ENCODE measurements at places on chromosomes 7 and 10. TPM values are rescaled to one million over a fixed set of nuclear protein-coding genes. Genes with fewer than 3 reads are reported as not detected.

PNLIPRP3 gene
- total RNA-seq: not detected

NPTX2 gene
- 3.3 TPM for total RNA-seq

TMEM225B gene
- 0.37 TPM for total RNA-seq

NOLC1 gene
- 28.8 TPM for total RNA-seq

INA gene
- not detected for total RNA-seq

MAGI2 gene
- total RNA-seq: 9.9 TPM

CPEB3 gene
- 14.3 TPM for total RNA-seq

ADCY1 gene
- 3.0 TPM for total RNA-seq

DKK1 gene
- not detected for total RNA-seq

ZNF438 gene
- total RNA-seq: 17.1 TPM

FAM25A gene
- not detected for total RNA-seq

AKR1C1 gene
- total RNA-seq: 175 TPM

NUTM2D gene
- 6.4 TPM for total RNA-seq

WIPF3 gene
- total RNA-seq: 4.4 TPM

NAT16 gene
- total RNA-seq: not detected

MSMB gene
- not detected for total RNA-seq

TBATA gene
- not detected for total RNA-seq

PPP1R3C gene
- 222 TPM for total RNA-seq

UBTD1 gene
- total RNA-seq: 25.0 TPM

GPR22 gene
- 50.0 TPM for total RNA-seq

ITGA8 gene
- total RNA-seq: 4.9 TPM

TDRD1 gene
- 0.85 TPM for total RNA-seq

TUBAL3 gene
- total RNA-seq: 1.0 TPM

FKBP6 gene
- not detected for total RNA-seq

SRRM3 gene
- 25.0 TPM for total RNA-seq

ADAMTS14 gene
- total RNA-seq: 0.26 TPM

DNAH11 gene
- total RNA-seq: 4.1 TPM

C10orf105 gene
- total RNA-seq: 0.36 TPM

PTN gene
- total RNA-seq: 9.6 TPM

ADO gene
- total RNA-seq: 21.8 TPM

PAOX gene
- 2.9 TPM for total RNA-seq
